Cerebellar nuclear complex (tissue), 1 donor: ENCODE measurements at places on chromosomes 2 and 18.

DNA sequence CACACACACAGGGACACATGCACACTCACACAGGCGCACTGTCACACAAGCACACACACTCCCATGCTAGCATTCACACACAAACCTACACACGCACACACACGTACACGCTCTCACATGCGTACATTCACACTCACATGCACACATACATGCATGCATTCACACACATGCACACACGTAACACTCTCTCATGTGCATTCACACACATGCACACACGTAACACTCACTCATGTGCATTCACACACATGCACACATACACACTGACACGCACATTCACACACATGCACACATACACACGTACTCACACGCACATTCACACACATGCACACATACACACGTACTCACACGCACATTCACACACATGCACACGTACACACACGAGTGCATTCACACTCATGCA is 16.3 kb downstream of the ADI1 start:
- DNase-seq = no peak

DNA sequence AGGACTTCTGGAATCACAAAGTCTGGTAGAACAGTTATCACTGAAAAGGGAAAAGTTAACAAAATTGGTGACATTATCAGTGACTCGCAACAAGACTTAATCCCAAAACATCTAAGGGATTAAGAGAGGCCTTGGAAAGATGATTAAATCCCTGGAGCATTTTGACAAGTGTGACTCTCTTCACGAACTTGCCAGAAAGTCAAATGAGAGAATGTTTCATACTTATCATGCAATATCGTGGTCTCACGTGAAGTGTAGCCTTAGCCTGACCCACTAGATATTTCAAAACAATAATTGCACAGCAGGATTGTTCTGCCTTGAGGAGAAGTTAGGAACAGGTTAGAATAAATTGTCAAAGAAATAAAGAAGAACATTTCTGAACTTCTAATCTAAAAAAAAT is 104.5 kb downstream of the COL6A3 start:
- DNase-seq = no peak

- DNase-seq = no peak
Observed at GRCh38 chr2:228709788-228710371, 528.4 kb upstream of the SPHKAP start.

DNA sequence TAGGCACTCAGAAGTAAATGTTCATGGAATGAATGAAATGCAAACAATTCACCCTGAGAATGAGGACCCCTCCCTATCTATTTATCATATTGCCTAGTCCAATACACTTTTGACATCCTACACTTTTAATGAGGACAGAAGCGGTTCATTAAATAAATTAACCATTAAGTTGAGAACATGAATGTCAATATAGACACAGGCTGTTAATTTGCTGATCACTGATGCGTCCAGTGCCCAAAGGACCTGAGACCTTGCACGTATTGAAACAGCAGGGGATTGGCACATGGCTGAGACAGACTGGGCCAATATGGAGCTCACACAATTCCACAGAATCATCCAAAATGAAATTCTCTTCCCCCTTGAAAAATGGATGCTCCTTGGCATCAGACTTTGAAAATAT is 430.0 kb downstream of the SLC4A3 start:
- DNase-seq = no peak

- DNase-seq = no peak
Observed at GRCh38 chr2:133411857-133412256, 156.4 kb downstream of the NCKAP5 start.

DNA sequence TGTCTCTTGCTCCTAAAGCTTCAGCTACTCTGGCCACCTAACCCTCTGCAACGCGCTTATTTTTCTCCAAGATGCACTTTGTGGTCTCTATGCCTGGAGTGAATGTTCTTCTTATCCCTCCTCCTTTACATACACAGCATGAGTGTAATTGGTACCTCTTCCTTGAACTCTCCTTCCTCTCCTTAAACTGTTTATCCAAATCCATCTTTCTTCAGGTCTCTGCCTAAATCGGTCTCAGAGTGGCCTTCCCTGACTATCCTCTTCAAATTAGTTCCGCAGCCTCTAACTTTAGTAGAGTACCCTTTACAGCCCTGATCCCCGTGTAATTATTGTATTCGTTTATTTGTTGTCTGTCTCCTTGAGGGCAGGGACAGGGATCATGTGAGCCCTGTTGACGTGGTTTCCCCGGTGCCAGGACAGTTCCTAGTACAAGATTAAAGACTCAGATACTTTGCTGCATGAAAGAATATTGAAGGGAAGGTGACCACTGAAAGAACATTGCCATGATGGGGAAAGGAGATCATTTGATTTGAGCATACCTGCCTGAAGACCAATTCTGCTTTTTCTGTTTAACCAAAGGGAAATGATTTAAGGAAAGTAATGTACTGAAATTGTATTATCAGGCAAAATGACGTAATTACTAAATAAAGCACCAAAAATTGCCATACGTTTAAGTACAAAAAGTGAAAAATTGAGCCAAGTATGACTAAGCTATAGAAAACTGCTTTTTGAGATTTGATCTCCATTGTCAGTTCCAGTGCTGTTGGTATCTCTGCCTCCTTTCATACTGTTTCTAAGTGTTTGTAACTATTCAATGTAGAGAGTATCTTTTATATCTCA is 1.2 kb downstream of the CNOT9 start:
- no peak for DNase-seq

DNA sequence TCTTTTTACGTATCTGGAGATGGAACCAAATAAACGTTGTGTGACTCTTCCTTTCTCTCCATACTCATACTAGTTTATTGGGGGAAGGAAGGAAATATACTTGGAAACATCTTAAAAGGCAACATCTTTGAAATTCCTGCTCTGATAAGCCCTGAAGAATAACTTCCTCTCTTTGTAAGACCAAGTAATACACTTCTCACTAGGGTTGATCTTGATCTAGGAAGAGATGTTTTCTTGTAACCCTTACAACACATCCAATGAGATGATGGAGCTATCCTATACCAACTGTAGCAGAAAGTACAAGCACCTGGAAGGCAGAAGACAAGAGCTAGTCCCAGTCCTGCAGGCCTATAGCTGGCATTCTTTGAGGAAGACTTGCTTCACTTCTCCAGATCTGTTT is 2.0 kb downstream of the ANKRD44 start:
- DNase-seq = no peak

GRCh38 chr2:172924097-172924660 is 151.5 kb upstream of the MAP3K20 start:
- DNase-seq = no peak

- DNase-seq = no peak
Observed at GRCh38 chr2:199679883-199680282, 171.1 kb downstream of the FTCDNL1 start.

DNA sequence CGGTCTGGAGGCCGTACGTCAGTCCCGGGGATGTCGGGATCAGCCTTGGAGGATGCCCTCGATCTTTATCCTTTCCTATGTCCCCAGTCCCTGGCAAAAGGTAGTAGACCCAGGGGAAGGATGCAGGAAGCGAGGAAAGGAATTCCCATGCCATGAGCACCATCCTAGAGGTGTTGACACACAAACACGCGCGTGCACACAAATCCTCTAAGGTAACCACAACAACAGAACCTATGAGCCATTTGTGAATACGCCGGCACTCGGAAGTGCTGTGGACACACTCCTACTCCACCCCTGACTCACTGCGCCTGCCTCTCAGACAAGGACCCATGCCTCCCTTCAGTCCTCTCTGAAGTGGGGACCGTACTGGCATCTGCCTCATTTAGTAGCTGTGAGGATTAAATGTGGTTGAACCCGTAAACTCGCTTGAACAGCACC is 11.3 kb upstream of the MLPH start:
- DNase-seq = no peak

- DNase-seq = no peak
Observed at GRCh38 chr2:158042245-158042644, 59.4 kb upstream of the UPP2 start.

DNA sequence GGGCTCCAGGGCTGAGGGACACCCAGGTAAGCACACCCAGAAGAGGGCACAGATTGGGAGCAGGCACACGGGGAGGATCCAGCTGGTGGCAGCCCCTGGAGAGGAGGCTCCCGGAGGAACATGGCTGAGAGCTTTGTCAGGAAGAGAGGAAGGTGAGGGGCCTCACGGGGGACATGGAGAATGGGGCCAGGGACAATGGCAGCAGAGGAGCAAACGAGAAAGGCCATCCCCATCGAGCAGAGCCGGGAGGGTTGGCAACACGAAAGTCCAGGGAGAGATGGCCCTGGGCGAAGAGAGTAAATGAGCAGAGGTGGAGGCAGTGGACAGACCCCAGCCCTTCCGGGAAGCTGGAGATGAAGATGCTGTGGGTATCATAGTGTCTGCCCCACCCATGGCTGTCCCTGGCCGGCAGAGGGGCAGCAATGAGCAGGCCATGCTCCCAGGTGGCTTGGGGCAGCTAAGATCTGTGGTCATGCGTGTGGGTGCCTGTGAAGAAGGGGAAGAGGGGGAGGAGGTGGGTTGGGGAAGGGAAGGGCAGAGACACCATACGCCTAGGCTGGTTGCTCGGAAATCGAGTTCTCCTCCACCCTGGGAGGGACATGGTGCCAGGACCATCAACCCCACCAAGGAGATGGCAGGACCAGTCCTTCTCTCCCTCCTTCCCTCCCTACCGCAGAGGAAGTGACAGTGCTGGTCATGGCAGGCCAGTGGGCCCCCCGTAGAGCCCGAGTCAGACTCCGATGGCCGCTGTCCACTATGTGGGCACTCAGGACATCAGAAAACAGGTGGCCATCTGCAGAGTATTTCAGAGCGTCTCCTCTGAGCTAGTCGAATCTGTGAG is 191.7 kb downstream of the NDUFA10 start:
- no peak for DNase-seq

DNA sequence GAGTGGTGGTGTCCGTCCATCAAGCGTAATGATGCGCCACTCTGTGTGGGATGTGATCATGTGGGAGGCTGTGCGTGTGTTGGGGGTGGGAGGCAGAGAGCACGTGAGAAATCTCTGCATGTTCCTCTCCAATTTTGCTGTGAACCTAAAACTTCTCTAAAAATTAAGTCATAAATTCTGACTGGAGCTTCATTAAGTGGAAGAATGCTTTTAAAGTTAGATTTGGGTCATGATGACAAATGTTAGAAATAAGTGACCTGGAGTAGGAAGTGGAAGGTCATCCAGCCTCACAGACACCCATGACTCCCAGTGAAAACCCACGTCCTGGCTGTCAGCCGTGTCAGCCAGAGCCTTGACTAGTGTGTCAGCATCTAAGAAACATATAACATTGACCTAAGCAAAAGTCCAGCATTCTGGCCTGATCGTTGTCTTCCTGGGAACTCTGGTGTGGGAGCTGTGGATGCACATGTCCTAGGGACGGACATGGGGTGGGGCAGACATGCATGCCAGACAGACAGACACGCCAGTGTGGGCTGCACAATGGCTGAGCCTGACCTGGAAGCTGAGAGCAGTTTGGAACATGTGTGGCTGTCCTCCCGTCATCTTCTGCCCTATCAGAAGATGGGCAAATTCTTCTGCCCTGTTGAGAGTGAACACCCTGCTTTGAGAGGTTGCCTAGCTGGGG is 245.6 kb downstream of the FAM210A start:
- DNase-seq = no peak

- no peak for DNase-seq
Observed at GRCh38 chr2:159130302-159130701, 156.2 kb downstream of the WDSUB1 start.

DNA sequence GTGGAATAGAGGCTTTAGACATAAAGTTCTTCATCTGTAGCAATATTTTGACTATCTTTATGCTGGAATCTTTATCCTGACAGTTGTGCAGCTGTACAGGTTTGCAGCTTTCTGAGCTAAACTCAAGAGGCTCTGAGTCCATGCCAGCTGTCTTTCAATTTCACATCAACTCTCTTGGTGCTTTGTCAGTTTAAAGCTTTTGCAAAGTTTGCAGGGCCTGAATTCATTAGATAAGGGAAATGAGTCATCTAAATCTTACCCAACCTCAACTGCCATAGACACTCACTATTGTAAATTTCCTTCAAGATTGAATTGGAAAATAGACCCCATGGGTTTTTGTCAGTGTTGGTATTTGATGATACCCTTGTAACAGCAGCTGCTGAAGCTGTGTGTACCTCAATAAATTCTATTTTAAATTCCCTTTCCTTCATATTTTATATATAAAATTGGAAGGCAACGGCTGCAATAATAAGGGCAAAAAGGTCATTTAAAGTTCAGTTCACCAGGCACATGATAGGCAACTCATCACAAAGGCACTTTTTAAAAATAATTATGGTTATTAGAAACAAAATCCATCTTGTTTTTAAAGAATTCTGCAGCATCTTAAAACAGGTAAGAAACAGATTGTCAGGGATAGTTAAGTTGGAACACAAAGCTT is 169.9 kb upstream of the SLC39A10 start:
- no peak for DNase-seq

- no peak for DNase-seq
Observed at GRCh38 chr2:226581661-226582060, 218.0 kb downstream of the IRS1 start.

- no peak for DNase-seq
Observed at GRCh38 chr18:10750191-10751035, 224.6 kb downstream of the NAPG start.

- DNase-seq = no peak
Observed at GRCh38 chr2:871926-872680, 78.5 kb upstream of the SNTG2 start.

DNA sequence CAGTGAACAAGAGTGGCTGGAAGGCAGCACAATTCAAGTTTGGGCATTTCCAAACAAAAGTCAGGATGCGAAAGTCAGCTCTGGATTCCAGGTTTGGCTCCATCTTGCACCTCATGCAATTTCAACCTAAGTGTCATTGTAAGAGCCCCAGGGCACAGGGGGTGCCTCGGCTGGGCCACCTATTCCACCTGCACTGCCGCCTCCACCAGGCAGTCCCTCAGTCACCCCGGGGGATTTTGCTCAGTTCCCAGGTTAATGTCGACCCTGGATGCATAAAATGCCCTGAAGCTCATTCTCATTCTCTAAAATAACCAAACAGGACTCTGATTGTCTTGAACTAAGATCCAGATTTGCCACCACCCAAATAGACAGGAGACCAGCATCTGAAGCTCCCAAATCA is 77.6 kb downstream of the EDAR start:
- DNase-seq = no peak

DNA sequence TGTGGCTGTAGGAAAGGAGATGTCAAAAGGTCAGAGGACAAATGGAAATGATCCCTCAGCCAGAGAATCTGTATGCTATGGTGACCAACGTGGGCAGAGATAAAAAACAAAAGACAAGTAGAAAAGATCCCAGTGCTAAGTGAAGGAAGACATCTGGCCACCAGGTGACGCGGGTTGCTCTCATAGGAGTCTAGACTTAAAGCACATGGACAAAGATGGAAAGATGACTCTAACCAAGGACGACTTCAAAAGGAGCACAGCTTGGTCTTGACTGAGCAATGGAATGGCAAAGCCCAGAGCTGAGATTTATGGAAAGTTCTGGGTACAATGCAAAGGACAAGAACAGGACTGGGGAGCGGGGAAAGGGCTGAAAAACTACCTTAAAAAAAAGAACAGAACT is 96.8 kb downstream of the CLIP4 start:
- no peak for DNase-seq
